ENCODE measurements at places on chromosomes 13 and 19.
A peak's percentile ranks its signal among the peaks of the same experiment; 100 is the strongest.

GRCh38 chr13:73618275-73618865 lies 515.8 kb downstream of the KLF12 start:
- DNase-seq: no peak

DNA sequence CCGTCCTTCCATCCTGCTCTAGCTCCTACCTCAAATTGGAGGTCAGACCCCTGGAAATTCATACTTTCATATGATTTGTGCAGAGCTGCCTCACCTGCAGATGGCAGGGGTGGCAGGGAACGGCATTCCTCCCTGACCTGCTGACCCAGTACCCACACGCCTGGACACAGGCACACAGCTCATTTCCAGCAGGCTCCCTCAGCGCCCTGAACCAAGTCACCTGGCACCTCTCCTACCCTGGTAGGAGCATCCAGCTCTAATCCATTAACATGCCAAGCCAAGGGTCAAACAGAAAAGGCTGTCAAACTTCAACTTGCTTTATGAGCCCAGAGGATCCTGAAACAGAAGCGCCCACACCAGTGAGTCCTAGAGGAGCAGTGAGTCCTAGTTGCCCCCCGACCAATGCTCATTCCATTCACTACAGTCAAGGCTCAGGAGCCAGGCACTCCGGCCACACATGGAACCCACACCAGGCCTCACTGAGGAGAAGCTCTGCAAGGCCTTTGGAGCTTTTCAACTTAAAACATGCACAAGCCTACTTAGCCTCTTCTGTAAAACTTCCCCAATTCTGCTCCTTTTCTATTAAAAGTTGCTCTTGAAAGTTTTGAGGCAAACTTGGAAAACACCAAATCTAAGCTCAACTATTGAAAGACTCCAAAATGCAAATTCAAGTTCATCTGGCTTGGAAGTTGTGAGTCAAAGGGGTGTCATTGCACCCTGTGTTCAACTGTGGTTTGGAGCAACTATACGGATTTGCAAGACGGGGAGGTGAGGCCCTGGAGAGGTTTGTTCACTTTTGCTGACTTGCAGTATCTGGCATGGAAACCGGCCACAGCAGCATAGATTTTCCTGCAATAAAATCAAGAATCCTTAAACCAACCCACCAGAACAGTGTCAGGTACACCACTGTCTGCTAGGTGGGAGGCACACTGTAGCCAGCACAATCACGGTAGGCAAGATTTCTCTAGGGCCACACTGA lies 96.7 kb downstream of the CRYL1 start:
- no peak for DNase-seq

DNA sequence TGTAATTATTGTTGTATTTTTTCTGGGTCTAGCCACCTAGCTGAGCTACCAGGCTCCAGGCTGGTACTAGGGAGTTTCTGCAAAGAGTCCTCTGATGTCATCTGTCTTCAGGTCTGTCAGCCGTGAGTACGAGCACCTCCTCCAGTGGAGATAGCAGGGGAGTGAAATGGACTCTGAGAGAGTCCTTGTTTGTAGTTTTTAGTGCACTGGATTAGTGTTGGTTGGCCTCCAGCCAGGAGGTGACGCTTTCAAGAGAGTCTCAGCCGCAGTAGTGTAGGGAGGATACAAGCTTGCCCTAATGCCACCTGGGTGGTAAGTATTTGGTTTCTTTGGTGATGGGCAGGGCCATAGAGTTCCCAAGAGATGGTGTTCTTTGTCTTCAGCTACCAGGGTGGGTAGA lies 384.8 kb downstream of the SLC7A1 start:
- no peak for DNase-seq

GRCh38 chr19:34457446-34457845 lies 24.1 kb upstream of the WTIP start:
- no peak for DNase-seq

GRCh38 chr19:41928754-41929535 lies 696 bp upstream of the ERFL start:
- DNase-seq: no peak

GRCh38 chr13:32476021-32476731 lies 48.2 kb upstream of the N4BP2L1 start:
- DNase-seq: peak; percentile 66

GRCh38 chr19:17333611-17334413 lies 843 bp downstream of the ANO8 start:
- DNase-seq: no peak

DNA sequence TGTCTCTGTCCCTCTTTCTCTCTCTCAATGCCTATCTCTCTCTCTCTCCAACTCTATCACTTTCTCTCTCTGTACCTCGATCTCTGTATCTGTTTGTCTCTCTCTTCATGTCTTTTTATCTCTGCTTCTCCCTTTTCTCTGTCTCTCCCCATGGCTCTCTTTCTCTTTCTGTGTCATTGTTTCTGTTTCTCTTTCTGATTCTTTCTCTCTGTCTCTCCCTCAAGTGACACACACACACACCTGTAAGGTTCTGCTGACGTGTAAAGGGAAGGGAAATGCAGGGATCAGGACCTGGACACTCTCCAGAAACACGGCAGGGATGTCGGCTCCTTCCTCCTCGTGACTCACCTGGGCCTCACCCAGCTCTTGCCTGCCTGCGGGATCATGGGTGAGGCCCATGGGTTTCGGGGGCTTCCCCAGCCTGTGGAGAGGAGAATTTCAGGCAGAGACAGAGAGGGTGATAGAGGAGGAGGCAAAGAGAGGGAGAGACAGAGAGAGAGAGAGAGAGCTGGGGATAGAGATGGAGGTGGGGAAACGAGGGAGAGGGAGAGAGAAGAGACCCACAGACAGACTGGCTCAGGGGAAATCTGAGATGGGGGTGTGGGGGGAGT lies 5.4 kb upstream of the PLAUR start:
- DNase-seq: peak; percentile 59

- DNase-seq: no peak
These were observed 11.6 kb downstream of the NOVA2 start for GRCh38 chr19:45962021-45962420.

DNA sequence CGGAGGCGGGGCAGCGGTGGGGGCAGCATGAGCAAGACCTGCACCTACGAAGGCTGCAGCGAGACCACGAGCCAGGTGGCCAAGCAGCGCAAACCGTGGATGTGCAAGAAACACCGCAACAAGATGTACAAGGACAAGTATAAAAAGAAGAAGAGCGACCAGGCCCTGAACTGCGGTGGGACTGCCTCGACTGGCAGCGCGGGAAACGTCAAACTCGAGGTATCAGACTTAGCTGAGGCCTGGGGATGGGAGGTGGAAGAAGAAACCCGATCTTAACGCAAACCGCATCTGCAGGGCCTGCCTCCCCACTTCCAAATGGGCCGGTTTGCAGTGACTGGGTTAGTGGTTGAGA lies 693 bp downstream of the RFXAP start:
- no peak for DNase-seq

- DNase-seq: no peak
These were observed 238.8 kb downstream of the COL4A1 start for GRCh38 chr13:110068176-110068473.

DNA sequence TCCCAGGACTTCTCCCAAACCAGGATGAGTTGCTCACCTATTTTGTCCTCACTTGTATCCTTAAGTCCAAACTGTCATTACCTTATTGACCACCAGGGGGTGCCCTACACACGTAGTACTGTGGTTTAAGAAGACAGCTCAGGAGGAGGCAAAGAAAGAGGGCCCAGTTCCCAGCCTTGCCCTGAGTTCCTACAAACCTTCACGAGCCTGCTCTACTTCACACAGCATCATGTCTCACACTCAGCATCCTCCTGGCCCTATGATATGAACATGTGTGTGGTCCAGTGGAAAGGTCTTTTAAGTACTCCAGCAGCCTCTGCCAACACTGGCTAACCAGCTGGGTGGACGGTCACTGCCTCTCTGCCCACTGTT lies 8.1 kb upstream of the ZNF784 start:
- DNase-seq: peak; percentile 77

DNA sequence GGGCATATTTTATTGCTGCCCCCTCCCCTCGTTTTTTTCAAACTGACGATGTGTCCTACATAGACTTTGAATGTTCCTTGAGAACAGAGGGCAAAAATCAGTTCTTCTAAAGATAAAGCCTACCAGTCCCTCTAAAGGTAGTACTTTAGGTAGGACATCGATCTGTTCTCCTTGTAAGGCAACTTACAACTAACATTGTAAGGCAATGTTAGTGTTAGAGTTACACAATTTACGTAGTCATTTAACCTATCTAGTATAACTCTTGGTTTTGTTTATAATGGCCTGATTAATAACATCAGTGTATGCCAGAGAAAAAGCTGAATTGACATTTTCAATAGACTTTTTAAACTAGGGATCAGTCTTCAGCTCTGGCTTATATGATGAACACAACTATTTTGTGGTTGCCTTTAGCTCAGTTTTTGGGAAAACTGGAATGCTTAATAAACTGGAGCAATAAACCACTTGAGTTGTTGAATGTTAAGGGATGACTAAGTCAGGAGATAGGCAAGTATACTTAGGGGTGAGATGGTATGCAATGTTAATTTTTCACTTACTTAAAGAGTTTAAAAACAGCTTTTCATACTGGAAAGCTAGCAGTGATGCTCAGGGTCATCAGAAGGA lies 2.2 kb downstream of the NDFIP2 start:
- DNase-seq: no peak

DNA sequence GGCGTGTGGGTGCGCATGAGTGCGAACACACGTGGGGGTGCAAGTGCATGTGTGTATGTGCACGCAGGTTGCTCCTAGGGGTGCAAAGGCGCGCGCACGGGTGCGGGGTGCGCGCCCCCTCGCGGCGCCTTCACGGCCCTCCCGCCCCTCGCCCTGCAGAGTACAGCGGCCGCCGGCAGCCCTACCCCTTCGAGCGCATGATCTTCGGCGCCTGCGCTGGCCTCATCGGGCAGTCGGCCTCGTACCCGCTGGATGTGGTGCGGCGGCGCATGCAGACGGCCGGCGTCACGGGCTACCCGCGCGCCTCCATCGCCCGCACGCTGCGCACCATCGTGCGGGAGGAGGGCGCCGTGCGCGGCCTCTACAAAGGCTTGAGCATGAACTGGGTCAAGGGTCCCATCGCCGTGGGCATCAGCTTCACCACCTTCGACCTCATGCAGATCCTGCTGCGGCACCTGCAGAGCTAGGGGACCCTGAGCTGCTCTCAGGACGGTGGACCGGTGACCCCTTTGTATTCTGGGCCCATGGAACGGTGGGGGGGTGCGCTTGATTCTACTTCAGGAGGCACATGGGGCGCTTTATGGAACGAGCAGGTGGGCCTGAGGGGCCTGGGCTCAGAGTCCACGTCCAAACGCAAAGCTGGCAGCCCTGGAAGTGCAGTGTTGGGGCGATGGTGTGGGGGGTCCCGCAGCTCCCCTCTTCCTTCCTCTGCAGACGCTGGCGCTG lies 27.7 kb downstream of the TMEM161A start:
- DNase-seq: no peak

GRCh38 chr19:39823686-39824085 lies 10.3 kb downstream of the DYRK1B start:
- DNase-seq: no peak

DNA sequence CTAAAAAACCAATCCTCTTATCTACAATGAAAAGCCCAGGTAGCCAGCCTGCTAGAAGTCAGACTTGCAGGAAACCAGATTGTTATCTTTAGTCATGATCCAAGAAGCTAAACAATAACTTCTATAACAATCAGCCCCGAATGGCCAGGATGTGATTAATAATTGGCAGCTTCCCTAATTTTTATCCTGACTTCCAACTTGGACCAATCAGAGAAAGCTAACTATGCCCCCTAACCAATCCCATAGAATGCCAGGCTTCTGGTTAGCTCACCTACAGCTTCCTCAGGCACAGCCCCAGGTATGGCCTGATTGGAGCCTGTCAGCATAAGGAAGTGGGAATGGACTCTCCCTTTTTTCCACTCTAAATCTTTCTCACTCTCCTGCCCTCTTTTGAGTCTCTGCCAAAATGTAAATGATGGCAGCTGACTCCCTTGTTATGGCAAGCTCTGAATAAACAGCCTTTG lies 394.9 kb downstream of the DLEU7 start:
- DNase-seq: no peak

- no peak for DNase-seq
These were observed 15.9 kb upstream of the KL start for GRCh38 chr13:33000365-33000764.

- no peak for DNase-seq
These were observed 399.6 kb downstream of the LMO7 start for GRCh38 chr13:76035711-76036110.

GRCh38 chr13:79456656-79457365 lies 24.1 kb upstream of the NDFIP2 start:
- no peak for DNase-seq

GRCh38 chr19:51810223-51810622 lies 15.3 kb downstream of the FPR3 start:
- DNase-seq: no peak

GRCh38 chr13:51331354-51331861 lies 8.1 kb upstream of the SERPINE3 start:
- no peak for DNase-seq

- no peak for DNase-seq
These were observed 1.9 kb upstream of the SIGLEC5 start for GRCh38 chr19:51632126-51632525.

- DNase-seq: no peak
These were observed 2868.3 kb upstream of the PCDH20 start for GRCh38 chr13:64283926-64284325.

- DNase-seq: no peak
These were observed 43.5 kb upstream of the RGCC start for GRCh38 chr13:41413872-41414271.

GRCh38 chr19:12779162-12779993 lies 4.0 kb upstream of the HOOK2 start:
- no peak for DNase-seq
